Right lobe of liver (tissue), 6 donors: ENCODE measurements at places on chromosomes 7 and 10. TPM values are rescaled to one million over a fixed set of nuclear protein-coding genes. Genes with fewer than 3 reads are reported as not detected.

- no peaks in the 10 kb centered on the region for H3K27me3 ChIP-seq
- no peak overlapping the region for H3K27ac ChIP-seq
- DNase-seq = no peak
- no peaks in the 10 kb centered on the region for H3K36me3 ChIP-seq
- no peaks in the 10 kb centered on the region for H3K4me1 ChIP-seq
These were observed 98.7 kb upstream of the MBL2 start for GRCh38 chr10:52871191-52871843.

DNA sequence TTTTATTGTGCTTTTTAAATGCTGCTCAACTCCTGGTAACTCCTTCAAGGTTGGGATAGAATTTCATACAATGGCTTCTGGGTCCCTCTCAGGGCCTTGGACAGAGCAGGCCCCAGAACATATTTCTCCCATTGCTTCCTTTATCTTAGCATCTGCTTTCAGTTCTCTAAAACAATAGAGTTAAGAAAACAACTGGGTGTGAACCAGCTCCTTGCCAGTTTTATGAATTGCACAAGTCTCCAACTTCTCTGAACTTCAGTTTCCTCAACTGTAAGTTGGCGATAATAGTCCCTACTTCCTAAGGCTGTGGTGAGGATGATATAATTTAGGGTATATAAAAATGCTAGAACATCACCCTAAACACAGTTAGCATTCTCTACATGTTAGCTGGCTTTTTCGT, 77.0 kb upstream of the INHBA start:
- H3K4me3 ChIP-seq = no peak overlapping the region
- no peaks in the 10 kb centered on the region for H3K36me3 ChIP-seq
- no peak for DNase-seq
- no peak overlapping the region for H3K27ac ChIP-seq
- no peaks in the 10 kb centered on the region for H3K4me1 ChIP-seq
- H3K27me3 ChIP-seq = no peaks in the 10 kb centered on the region

DNA sequence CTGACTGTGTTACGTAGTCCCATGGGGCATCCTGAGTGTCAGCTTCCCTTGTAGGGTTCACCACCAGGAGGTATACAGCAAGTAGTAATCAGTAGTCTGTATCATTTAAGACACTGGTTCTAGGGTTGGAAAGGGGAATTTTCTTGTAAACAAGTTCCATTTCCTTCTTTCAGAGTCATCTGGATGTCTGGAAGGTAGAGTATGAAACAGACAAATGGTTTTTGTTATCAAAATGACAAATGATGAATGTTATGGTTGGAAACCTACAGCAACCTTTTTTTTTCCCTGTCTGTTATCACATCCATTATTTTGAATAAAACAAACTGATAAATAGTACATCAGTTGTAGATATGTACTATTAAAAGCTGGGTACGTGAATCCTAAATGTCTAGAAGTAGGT, 19.1 kb downstream of the SEMA3A start:
- H3K27me3 ChIP-seq = no peaks in the 10 kb centered on the region
- no peaks in the 10 kb centered on the region for H3K4me1 ChIP-seq
- no peak for DNase-seq
- no peaks in the 10 kb centered on the region for H3K36me3 ChIP-seq
- H3K4me3 ChIP-seq = no peak overlapping the region

- DNase-seq = no peak
- H3K4me3 ChIP-seq = no peak overlapping the region
- H3K27ac ChIP-seq = no peak overlapping the region
- H3K4me1 ChIP-seq = no peaks in the 10 kb centered on the region
- H3K36me3 ChIP-seq = no peaks in the 10 kb centered on the region
These were observed 28.7 kb upstream of the SEPHS1 start for GRCh38 chr10:13376746-13377145.

GRCh38 chr10:66234872-66235271, 691.0 kb upstream of the LRRTM3 start:
- H3K36me3 ChIP-seq = no peaks in the 10 kb centered on the region
- DNase-seq = no peak
- no peak overlapping the region for H3K27ac ChIP-seq
- H3K4me1 ChIP-seq = no peaks in the 10 kb centered on the region

DNA sequence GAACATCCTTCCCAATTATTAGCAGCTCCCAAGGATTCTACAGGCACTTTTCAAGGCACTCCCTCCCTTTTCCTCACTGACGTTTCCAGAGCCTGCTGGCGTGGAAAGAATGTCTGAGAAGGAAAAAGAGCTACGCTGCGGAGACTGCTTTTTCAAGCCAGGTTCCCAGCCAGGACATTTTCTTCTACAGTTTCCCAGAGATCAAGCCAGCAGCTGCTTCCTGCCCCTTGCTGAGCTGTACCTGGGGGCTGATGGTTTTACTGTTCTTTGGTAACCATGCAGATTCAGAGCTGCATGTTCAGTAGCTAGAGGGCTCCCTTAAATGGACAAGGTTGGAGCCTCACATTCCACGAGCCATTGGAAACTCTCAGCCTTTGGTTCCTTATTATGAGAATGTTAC, 133.4 kb downstream of the EVX1 start:
- H3K27me3 ChIP-seq = no peaks in the 10 kb centered on the region
- no peaks in the 10 kb centered on the region for H3K36me3 ChIP-seq
- H3K4me3 ChIP-seq = no peak overlapping the region
- no peak for DNase-seq
- H3K27ac ChIP-seq = no peak overlapping the region
- no peaks in the 10 kb centered on the region for H3K4me1 ChIP-seq

The TUBB8 gene
- total RNA-seq = not detected
